ENCODE measurements at places on chromosomes 4 and X.

GRCh38 chr4:106602711-106603110 is 234.1 kb upstream of the GIMD1 start:
- no peak overlapping the region for H3K27ac ChIP-seq
- no peak for DNase-seq
- no peaks in the 10 kb centered on the region for H3K4me1 ChIP-seq
- no peaks in the 10 kb centered on the region for H3K36me3 ChIP-seq

GRCh38 chr4:98381306-98381705 is 120.1 kb downstream of the RAP1GDS1 start:
- no peak overlapping the region for H3K27ac ChIP-seq
- no peaks in the 10 kb centered on the region for H3K27me3 ChIP-seq
- no peaks in the 10 kb centered on the region for H3K36me3 ChIP-seq
- no peak overlapping the region for H3K4me3 ChIP-seq
- DNase-seq, result no peak

DNA sequence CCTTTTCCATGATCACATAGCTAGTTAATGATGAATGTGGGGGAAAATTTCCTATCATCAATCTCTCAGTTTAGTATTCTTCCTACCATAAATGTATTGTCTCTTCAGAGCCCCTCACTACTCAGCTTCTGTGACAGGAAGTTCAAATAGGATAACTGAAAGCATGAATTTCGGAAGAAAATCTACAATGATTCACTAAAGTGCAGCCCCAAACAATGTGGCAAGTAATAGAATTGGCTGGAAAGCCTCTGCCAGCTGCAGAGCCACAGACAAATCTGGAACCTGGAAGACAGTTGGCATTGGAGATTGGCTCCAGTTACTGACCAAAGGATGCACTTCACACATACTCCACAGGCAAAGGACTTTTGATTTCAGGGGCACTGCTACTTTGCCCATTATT is 35.2 kb downstream of the EGF start:
- no peaks in the 10 kb centered on the region for H3K36me3 ChIP-seq
- no peak overlapping the region for H3K27ac ChIP-seq
- no peak for DNase-seq

DNA sequence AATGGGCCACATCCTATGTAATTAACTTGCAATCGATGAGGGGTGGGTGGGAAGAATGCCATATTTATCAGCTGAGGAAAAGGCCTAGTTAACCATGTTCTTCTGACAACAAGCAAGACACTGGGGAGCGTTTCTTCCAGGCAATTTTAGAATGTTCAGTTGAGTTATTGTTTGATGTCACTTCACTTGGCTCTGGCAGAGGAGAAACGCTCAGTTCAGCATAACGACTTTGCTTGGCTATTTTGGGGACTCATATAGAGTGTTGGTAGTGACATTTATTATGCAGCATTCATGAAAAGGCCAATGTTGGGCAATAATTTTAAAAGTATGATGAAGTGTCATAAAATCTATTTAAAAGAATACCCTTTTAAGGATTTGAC is 648 bp downstream of the SYNPO2 start:
- no peaks in the 10 kb centered on the region for H3K36me3 ChIP-seq
- H3K27ac ChIP-seq, result peak overlapping the region; percentile 84
- peak overlapping the region; percentile 68 for H3K4me3 ChIP-seq
- no peaks in the 10 kb centered on the region for H3K4me1 ChIP-seq

DNA sequence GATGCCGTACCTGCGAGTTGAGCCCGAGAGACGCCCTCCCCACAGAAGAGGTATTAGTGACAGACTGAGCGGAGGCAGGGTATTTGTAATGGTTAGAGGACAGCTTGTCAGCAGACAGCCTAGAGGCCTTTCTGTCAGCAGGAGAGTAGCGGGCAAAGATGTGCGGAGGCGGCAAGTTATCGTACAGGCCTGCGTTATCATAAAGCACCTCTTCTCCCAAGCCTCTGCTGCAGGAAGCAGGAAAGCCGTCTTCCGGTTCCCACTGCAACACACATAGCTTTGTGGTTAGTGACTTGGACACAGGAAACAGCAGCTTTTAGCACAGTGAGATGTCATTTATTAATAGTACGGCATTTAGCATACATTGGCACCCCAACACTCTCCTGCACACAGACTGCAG is 158.3 kb downstream of the AFAP1 start:
- H3K4me1 ChIP-seq, result no peaks in the 10 kb centered on the region
- no peak overlapping the region for H3K4me3 ChIP-seq
- H3K27ac ChIP-seq, result peak overlapping the region; percentile 80
- DNase-seq, result no peak

GRCh38 chrX:123731258-123731986 is 1.4 kb downstream of the THOC2 start:
- peak overlapping the region; percentile 77 for H3K27ac ChIP-seq
- DNase-seq, result no peak
- H3K27me3 ChIP-seq, result no peaks in the 10 kb centered on the region
- peaks cover 9% of the 10 kb centered on the region for H3K4me1 ChIP-seq
- no peaks in the 10 kb centered on the region for H3K36me3 ChIP-seq

DNA sequence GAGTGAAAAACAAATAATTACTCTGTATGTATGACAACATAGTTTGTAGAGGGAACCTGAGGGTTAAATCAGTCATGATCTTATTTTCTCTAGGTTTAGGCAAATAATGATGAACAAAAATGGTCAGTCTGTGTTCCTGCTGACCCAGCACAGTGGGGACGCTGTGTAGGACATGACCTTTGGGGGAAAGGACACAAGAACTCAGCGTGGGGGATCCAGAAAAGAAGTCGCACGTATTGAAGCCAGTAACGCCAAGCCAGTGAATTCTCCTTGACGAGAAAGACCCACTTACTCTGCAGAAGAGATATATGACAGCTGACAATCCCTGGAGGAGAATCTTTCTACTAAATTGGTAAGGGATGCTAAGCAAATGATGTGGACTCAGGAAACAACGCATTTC is 36.6 kb downstream of the HELT start:
- H3K27me3 ChIP-seq, result no peaks in the 10 kb centered on the region
- H3K4me3 ChIP-seq, result no peak overlapping the region
- H3K4me1 ChIP-seq, result no peaks in the 10 kb centered on the region
- H3K27ac ChIP-seq, result no peak overlapping the region

GRCh38 chrX:111568354-111568753 is 56.9 kb downstream of the SERTM2 start:
- H3K4me1 ChIP-seq, result no peaks in the 10 kb centered on the region
- no peak overlapping the region for H3K4me3 ChIP-seq
- H3K27ac ChIP-seq, result no peak overlapping the region
- H3K27me3 ChIP-seq, result no peaks in the 10 kb centered on the region
- no peak for DNase-seq

DNA sequence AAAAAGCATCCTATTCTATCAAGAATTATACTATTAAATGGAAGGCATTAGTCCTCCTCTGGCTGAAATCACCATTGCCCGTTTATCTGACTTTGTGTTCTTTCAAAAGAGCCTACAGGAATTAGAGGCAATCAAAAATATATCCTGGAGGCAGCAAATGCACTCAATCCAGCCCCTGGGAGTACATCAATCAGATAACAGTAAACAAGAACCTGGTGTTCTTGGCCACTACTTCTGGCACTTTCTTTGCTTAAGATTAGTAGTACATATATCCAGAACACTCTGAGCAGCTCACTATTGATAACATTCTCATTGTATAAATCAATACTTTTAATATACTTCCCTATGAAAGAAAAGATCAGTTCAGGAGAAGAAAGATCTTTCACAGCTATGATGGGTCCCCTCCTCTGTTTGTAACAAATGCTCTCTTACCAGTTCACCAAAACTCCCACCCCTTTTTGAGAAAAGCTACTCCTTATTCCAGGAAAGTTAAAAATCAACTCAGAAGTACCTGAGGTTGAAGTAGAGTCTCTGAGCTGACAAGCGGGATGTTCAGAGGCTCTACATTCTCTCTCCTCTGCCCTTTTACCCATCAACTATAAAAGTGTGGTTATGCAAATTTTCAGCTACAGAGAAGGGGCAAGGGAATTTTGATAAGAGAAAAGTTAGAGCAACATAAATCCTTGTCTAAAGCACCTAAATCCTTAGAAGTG is 176.0 kb downstream of the COX18 start:
- no peak overlapping the region for H3K4me3 ChIP-seq
- no peaks in the 10 kb centered on the region for H3K36me3 ChIP-seq
- DNase-seq, result no peak
- H3K4me1 ChIP-seq, result no peaks in the 10 kb centered on the region
- peak overlapping the region; percentile 1 for H3K27ac ChIP-seq

DNA sequence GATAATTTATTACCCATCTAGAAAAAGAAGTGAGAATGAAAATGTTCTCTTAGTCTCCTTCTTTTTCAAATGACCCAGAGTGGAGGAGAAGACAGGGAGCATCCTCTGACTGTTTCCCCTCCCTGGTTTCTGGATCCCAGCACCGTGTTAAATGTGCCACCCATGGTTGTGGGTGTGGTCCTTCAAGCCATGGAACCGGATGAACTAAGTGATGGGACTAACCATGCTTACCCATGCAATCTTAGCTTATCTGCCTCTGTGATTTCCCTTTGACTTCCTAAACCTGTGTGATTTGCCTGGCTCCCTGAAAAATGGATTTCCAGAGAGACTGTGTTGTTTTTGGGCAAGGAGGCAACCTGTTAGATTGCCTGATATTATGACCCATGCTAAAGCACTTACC is 437.1 kb downstream of the MAGEB5 start:
- H3K4me3 ChIP-seq, result no peak overlapping the region
- DNase-seq, result no peak
- no peaks in the 10 kb centered on the region for H3K27me3 ChIP-seq
- no peaks in the 10 kb centered on the region for H3K4me1 ChIP-seq
- no peak overlapping the region for H3K27ac ChIP-seq

GRCh38 chrX:19718642-19719041 is 168.8 kb downstream of the SH3KBP1 start:
- H3K27ac ChIP-seq, result no peak overlapping the region
- H3K27me3 ChIP-seq, result no peaks in the 10 kb centered on the region
- no peak overlapping the region for H3K4me3 ChIP-seq
- no peak for DNase-seq

GRCh38 chr4:54371173-54371572 is 142.1 kb downstream of the PDGFRA start:
- H3K4me3 ChIP-seq, result no peak overlapping the region
- H3K4me1 ChIP-seq, result no peaks in the 10 kb centered on the region
- H3K27ac ChIP-seq, result no peak overlapping the region

DNA sequence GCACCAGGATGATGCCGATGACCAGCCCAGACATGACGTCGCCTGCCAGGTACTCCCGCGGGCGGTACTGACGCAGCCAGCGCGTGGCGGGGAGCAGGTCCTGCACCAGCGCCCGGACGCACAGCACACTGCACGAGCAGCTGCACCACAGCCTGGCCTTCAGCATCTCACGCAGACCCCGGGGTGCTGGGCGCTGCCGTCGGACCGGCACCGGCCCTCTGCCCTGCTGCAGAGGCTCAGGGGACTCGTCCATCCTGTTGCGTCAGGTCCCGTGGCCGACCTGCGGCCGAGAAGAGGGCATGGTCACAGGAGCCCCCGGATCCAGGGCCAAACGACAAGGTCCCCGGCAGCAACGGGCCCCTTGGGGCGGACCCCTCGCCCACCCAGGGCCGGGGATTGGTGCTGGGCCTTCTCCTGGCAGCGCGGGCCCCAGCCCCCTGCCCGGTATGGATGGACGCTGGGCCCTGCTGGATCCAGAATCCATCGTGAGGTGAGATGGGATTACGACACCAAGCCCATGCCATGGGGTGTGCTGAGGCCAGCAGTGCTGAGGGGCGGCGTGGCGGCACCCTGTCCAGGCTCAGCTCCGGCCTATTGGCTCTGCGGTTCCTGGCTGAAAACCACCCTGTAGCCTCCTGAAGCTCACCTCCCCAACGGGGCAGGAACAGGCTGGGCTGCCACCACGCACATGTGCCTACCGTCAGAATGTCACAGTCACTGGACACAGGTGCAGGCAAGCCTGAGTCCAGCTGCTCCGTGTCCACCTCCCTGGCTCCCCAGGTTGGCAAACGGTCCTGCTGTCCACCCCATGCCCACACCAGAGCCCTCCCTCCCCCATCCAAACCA is 1.5 kb downstream of the SLC26A1 start:
- no peaks in the 10 kb centered on the region for H3K36me3 ChIP-seq
- no peak overlapping the region for H3K4me3 ChIP-seq
- H3K27me3 ChIP-seq, result no peaks in the 10 kb centered on the region
- no peak overlapping the region for H3K27ac ChIP-seq

DNA sequence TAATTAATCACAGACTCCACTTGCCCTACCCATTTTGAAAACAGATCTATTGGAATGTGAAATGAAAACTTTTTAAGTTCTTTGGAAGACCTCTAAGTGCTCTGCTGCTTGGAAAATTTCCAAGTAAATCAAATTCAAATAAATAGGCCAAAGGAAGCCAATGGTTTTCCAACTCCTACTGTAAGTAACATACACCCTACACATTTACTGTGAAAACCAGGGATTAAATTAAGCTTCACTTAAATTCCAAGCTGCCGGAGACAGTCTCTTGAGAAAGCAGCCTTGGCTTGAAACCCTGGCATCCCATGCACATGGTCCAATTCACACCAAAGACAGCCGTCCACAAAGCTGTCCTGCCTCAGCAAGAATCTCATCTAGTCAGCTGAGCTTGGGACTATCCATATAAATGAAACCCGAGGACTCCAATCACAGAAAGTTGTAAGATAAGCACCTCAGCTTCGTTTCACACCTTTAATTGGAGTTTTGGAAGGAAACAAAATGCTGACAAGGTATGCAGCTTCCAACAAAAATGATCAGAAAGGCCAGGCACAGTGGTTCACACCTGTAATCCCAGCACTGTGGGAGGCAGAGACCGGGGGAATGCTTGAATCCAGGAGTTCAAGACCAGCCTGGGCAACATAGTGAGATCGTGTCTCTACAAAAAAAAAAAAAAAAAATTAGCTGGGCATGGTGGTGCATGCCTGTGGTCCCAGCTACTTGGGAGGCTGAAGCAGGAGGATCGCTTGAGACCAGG is 88.6 kb downstream of the APBB2 start:
- DNase-seq, result no peak
- H3K4me1 ChIP-seq, result no peaks in the 10 kb centered on the region
- H3K36me3 ChIP-seq, result no peaks in the 10 kb centered on the region
- no peak overlapping the region for H3K4me3 ChIP-seq

DNA sequence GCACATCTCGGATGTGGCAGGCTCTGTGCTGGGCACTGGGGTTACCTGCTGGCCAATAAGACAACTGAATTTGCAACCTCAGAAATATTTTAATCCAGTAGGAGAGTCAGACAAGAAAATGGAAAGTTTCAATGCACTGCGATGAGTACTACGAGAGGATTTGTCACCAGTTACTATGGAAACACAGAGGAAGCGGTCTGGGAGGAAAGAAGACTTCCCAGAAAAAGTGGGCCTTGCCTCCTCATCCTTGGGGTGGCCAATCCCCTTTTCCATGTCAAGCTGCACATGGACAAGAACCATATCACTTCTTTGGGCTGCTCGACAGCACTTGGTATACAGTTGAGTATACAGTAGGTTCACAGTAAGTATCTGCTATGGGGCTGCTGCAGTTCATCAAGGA is 67.6 kb downstream of the FAM184B start:
- DNase-seq, result no peak
- H3K27ac ChIP-seq, result no peak overlapping the region
- no peaks in the 10 kb centered on the region for H3K4me1 ChIP-seq
- no peaks in the 10 kb centered on the region for H3K36me3 ChIP-seq
- no peak overlapping the region for H3K4me3 ChIP-seq

GRCh38 chr4:142369141-142369540 is 477.0 kb downstream of the INPP4B start:
- H3K4me1 ChIP-seq, result no peaks in the 10 kb centered on the region
- no peak overlapping the region for H3K27ac ChIP-seq
- no peak for DNase-seq
- no peak overlapping the region for H3K4me3 ChIP-seq
- no peaks in the 10 kb centered on the region for H3K36me3 ChIP-seq
- H3K27me3 ChIP-seq, result no peaks in the 10 kb centered on the region

All from right atrium auricular region (tissue), 2 donors.